ENCODE measurements at places on chromosomes 1 and 21.

GRCh38 chr1:155323729-155324036 lies 3.0 kb downstream of the RUSC1 start:
- peak; percentile 76 for DNase-seq

- DNase-seq: no peak
Measured at GRCh38 chr1:243658594-243659105, 191.4 kb downstream of the AKT3 start.

- DNase-seq: no peak
Measured at GRCh38 chr1:31775210-31775999, 11.3 kb upstream of the ADGRB2 start.

DNA sequence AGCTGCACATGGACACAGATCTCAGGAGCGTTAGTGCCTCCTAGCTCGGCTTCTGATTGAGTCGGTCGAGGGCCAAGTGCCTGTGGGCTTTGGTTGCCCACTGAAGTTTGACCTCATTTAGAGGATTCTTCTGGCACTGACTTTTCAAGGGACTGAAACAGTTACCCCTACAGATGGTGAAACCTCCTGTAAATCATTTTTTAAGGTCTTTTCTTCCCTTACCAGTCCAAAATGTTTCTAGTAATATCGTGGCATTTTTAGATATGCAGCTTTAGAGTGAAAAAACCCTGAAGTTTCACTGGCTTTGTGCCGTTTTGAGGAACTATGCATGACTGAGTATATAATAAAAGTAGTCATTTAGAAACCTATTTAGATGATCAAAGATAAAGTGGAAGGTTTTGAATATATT lies 34.7 kb upstream of the L1TD1 start:
- DNase-seq: no peak

- DNase-seq: no peak
Measured at GRCh38 chr1:218585511-218586184, 240.5 kb downstream of the TGFB2 start.

- no peak for DNase-seq
Measured at GRCh38 chr1:109111386-109112055, 2.4 kb upstream of the ELAPOR1 start.

DNA sequence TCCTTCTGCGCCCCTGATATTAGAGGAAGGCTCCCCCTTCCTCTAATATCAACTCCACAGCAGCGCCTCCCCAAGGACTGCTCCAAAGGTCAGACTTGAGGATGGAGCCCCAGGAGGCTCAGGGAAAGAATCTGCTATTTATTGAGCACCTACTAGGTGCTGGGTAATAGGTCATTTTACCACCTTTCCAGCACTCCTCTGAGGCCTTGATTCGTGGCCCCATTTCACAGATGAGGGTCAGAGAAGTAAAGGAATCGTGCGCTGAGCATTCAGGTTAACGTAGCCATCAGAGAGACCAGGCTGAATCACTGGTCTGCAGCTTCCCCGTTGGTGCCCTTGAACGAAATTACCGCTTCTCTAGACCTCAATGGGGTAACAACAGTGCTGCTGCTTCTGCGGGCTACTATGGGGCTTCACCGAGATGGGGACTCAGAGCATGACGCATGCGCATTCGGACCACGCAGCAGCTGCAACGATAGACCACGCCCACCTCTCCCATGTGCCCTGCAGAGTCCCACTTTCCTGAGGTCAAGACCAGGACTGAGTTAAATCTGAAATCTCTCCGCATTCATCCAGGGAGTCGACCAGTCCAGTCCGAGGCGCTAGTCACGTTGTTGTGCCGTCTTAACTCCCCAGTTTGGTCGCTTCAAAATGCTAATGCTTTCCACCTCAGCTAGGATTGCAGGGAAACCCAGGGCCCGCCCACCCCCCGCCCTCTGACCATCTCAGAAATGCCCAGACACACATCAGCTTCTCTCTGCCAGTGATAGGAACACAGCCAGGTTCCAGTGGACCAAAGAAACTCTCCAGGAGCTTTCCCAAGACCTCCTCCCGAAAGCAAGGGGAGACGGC lies 12.9 kb downstream of the CAMK2N1 start:
- DNase-seq: no peak

GRCh38 chr1:50750021-50750619 lies 209.9 kb downstream of the FAF1 start:
- DNase-seq: no peak

DNA sequence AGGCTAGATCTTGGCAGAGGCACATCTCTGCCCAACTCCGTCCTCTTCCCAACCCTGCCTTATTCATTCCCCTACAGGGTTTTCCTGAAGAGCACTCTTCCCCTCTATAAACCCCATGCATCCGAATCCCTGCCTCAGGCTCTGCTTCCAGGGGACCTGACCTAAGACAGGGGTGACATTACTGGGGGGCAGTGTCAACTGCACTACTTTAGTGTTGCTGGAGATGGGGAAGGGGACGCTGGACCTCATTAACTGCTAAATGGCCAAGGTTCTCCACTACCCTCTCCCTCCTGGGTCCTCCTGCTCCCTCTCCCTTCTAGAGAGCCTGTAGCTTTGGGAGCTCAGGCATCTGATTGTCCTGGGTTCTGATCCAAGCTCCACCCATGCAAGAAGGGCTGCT lies 126.2 kb downstream of the GRIK3 start:
- no peak for DNase-seq

- no peak for DNase-seq
Measured at GRCh38 chr21:40766381-40766780, 80.6 kb downstream of the DSCAM start.

GRCh38 chr1:229068270-229068987 lies 202.5 kb upstream of the RAB4A start:
- peak; percentile 7 for DNase-seq

GRCh38 chr1:225860107-225860506 lies 22.1 kb downstream of the TMEM63A start:
- no peak for DNase-seq

DNA sequence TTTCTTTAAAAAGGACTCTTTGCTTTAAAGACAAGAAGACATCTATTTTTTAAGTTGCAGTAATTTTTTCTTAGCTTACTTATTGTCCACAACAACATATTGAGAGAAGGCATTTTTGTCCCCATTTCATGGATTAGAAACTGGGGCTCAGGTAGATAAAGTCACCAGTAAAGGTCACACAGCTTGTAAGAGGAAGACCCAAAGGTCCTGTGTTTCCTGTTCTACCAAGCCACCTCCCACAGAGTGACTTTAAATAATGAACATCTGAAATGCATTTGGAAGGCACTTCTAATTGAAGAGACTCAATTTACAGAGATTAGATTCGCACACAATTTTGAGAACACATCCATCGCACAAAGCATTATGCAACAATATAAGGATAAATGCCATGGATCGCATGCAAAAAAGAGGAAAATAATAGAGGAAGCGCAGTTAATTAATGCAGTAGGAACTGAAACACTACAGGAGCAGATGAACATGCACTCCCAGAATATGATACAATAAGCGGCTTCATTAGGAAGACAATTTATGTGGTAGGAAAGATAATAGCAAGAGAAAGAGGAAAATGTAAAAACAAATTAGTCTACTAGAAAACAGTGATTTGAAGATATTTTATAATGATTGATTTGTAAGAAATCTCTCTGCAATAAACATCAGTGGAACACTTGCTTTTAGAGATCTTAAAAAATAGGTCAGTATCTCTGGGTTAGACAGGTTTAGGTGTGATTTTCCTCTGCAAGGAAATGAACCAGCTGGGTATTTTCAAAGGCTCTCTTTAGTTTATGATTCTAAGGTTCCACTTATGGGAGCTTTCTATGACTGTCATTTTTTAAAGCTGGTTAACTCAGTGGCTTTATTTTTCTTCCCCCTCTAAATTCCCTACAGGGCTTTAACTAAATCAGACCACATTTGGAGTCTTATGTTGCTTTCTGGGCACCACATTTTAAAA lies 27.1 kb upstream of the CD2 start:
- DNase-seq: no peak

DNA sequence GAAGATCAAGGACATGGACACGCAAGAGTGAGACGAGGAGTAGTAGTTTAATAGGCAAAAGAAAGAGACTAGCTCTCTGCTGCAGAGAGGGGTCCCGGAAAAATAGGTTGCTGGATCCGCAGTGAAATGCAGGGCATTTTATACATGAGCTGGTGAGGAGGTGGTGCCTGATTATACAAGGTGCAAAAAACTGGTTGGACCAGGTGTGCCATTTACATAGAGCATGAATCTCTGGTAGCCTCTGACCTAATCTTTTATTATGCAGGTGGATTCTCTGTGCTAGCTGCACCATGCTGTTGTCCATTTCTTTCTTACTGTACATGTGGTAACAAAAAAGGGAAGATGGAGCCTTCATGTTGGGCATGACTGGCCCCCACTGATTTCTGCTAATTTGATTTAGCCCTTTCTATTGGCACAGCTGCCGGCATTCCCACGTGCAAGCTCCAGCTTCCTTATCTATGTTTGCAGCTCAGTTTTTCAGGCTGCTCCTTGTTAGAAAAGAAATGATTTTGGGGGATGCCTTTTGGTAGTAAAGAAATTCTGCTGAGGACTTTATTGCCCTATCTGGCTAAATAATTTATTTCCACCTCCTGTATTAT lies 548.1 kb downstream of the BRINP3 start:
- DNase-seq: no peak

GRCh38 chr21:28216976-28217523 lies 775.6 kb downstream of the LTN1 start:
- DNase-seq: no peak

- DNase-seq: no peak
Measured at GRCh38 chr1:37634244-37634991, at the start of gene RSPO1. Gene RSPO1 (minus strand): TSS chr1:37634892. CDS start chr1:37629661, 5,231 bp downstream.

DNA sequence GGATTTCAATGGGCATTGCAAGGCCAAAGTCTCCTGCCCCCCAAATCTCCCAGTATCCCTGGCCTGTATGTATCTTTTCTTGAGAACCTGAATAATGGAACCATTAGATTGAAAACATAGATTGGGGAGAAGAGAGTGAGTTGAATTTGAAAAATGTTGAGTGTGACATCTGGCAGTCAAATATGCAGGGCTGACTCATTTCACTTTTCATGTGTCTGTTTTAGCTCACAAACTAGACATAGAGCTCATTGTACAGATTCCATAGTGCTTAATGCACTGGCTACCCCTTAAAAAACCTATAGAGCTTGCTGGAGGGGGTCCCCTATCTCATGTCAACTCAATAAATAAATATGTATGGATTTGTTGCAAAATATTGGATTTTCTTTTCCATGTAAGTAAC lies 30.8 kb downstream of the DDR2 start:
- no peak for DNase-seq

GRCh38 chr1:228061411-228062084 lies 21.0 kb upstream of the ARF1 start:
- DNase-seq: no peak

DNA sequence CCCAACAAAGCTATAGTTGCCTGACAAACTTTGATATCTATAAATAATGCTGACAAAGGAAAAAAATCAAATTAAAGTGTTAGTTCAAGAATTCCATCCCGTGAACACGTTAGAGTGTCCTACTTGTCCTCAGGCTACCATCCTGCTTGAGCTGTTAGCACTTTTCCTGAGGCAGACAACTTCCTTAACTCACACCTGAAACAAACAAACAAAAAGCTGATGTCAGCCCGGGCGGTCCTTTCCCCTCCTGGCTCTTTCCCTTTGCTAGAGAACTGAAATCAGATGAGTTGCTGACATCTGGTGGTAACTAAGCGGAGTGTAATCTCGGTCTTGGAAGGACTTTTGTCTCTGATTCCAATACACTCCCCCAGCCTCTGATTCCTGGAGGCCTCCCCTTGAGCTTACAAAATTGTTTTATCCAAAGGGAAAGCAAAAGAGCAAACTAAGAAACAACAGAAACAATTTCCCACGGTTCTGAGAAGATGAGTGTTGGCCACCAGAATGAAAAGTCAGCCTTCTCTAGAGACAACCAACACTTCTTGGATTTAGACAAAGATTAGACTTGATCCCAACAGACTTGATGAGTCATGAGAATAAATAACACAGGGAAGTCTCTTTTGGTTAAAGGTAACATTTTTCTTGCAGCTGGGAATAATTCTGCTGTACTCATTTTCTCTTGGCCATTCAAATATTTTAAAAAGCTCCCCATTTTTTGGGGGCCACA lies 135.4 kb downstream of the PROX1 start:
- peak; percentile 30 for DNase-seq

DNA sequence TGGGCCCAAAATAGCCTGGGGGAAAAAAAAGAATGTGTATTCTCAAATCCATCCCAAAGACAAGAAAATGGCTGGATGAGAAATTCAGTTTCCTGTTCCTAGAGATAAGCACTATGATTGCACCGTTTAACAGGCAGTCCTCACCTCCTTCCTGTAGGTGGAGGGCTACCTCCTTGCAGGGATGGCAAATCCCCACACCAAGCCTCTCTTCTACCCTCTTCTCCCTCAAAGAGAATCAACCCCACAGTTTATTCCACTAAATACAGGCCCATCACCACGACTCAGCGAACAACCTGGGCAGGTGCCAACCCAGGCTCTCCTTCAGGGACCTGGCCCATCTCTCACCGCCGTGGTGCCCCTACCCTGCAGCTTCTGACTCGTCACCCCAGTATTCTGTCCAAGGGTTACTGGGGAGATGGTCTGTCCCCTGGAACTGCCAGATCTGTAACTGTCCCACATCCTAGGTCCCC lies 3.4 kb upstream of the CHD5 start:
- DNase-seq: no peak

DNA sequence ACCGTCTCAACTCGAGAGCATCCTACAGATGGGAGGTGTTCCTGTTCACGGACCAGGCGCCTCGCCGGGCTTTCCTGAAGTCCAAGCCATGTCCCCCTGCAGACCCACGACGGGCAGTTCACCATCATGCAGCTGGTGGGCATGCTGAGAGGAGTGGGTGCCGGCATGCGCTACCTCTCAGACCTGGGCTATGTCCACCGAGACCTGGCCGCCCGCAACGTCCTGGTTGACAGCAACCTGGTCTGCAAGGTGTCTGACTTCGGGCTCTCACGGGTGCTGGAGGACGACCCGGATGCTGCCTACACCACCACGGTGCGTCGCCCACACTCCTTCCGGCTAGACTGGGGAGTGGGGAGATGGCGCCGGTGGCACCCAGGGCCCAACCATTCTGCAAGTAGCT lies 35.4 kb downstream of the EPHA8 start:
- no peak for DNase-seq

DNA sequence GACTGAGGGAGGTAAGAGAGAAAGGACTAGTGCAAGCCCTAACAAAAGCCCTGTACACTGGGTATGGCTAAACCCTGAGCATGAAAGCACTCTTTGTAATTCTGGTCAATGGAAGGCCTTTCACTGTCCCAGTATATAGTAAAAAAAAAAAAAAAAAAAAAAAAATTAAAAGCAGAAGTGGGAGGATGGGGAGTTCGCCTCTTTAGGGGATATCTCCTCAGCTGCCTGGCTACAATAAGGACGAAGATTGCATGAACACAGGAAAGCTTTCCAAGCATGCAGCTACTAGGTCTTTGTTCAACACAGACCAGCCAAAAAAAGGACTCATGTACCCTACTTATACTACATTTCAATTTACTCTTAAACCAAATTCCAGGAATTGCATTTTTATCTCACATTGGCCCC lies 59.1 kb downstream of the EIF4G3 start:
- DNase-seq: no peak

DNA sequence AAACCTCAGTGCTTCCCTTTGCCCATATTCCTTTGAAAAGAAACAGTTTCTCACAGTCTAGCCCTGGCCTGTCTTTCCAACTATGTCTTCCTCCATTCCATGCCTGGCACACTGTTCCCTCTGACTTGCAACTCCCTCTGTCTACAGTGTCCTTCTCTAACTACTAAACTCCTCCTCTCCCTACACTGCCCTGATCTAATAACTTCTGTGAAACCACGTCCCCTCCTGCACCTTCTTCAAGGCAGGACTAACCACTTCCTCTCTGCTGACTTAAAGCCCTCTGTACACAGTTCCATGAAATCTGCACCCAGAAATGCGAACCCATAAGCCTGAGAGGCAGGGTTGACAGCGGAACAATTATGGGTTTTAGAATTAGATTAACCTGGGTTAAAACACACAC lies 62.2 kb upstream of the ATP1B1 start:
- peak; percentile 60 for DNase-seq
